ENCODE measurements at places on chromosomes 5 and 9.

- no peak for DNase-seq
Observed at GRCh38 chr5:128546658-128547281, 8.7 kb upstream of the FBN2 start.

DNA sequence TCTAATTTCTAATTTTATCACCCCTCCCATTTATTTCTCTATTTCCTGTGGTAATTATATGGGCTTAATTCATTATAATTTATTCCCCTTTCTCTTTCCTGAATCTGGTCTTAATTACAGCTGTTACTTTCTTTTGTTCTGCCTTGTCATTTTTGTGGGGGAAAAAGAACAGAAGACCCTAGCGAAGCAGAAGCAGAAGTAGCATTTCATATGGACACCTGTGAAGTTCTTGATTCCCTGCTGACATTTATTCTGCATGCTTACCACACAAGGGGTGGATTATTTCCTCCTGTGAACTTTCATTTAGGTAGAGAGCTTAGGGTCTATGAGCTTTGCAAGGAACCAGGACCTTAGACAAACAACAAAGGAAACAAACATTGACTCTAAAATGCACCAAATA lies 33.3 kb downstream of the GAPT start:
- DNase-seq: no peak

DNA sequence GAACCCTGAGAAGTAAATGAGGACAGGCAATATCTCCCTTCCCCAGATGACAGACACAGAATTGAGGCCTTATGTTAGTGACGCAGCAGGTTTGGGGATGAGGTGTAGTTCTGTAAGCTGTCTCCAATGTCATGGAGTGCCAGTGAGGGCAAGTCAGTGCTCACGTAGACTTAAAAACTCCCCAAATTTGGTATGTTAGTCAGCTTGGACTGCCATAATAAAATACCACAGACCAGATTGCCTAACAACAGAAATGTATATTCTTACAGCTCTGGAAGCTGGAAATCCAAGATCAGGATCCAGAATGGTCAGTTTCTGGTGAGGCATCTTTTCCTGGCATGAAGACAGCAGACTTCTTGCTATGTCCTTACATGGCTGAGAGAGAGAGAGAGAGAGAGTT lies 14.9 kb downstream of the FOXI1 start:
- no peak for DNase-seq

DNA sequence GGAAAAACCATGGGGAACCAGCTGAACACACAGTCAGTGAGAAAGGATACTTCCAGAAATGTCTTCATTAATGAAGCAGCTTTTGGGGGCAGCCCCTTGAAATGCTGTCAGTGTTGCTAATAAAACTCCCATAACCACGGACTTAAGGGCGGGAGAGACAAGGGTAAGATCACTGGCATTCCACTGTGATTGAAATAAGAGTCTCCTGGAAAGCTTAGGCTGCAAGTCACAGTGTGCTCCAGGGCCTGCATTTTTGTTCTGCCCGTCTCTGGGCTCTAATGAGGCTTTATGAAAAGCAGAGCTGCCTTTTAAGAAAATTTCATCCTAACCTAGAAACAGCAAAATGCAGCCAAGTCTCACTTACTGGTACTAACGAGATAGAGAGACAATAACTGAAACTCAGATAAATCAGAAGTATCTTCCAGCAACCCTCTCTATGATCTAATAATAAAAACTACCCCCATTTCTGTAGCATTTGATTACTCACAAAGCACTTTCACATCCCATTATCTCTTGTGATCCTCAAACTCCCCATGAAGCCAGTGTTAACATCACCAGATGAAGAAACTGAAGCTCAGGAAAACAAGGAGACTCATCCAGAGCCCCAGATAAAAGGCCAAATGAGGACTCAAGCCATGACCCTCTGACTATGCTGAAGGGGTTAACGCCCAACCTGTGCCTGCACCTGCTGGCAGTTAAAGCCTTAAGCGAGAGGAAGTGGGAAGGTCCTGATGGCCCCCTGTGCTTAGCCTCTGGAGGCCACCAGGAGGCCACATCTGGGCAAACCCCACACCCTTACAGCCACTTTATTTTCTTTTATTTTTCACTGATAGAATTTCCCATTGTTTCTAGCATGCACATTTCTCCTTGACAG lies 37.5 kb downstream of the SPOCK1 start:
- no peak for DNase-seq

- no peak for DNase-seq
Observed at GRCh38 chr9:127319366-127320114, 55.0 kb downstream of the GARNL3 start.

DNA sequence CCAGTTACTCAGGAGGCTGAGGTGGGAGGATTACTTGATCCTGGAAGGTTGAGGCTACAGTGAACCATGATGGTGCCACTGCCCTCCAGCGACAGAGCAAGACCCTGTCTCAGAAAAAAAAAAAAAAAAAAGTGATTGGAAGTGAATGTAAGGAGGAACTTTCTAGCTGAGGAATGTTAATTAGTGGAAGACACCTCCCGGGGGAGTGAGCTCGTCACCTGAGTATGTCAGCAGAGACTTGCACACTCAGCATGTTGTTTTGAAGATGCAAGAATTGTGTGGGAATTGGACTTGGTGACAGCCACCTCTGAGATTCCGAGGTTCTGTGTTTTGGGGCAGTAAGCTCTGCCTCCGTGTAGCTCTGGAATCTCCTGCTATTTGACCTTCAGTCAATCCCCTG lies 3.6 kb downstream of the SYNPO start:
- DNase-seq: no peak

- no peak for DNase-seq
Observed at GRCh38 chr9:118362596-118362995, 658.4 kb downstream of the TLR4 start.

- DNase-seq: no peak
Observed at GRCh38 chr5:72133212-72133990, 26.1 kb downstream of the MAP1B start.

DNA sequence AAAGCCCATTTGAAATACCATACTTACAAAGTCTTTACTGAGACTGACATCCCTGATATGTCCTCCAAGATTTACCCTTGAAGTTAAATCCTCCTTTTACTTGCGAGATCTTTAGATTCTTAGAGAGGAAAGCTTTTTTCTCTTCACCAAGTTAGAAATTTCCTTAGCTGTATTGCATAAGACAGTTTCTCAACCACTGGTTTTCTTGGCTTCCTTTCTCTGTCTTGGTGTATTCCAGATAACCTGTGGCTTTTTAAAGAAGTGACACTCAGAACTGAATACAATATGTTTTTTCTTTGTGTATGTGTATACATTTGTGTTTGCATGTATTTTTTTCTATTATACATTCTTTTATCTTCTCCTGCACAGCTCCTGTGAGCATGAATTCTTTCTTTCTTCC lies 65.0 kb downstream of the SNCAIP start:
- no peak for DNase-seq

- DNase-seq: no peak
Observed at GRCh38 chr5:32304622-32305021, 8.1 kb downstream of the MTMR12 start.

DNA sequence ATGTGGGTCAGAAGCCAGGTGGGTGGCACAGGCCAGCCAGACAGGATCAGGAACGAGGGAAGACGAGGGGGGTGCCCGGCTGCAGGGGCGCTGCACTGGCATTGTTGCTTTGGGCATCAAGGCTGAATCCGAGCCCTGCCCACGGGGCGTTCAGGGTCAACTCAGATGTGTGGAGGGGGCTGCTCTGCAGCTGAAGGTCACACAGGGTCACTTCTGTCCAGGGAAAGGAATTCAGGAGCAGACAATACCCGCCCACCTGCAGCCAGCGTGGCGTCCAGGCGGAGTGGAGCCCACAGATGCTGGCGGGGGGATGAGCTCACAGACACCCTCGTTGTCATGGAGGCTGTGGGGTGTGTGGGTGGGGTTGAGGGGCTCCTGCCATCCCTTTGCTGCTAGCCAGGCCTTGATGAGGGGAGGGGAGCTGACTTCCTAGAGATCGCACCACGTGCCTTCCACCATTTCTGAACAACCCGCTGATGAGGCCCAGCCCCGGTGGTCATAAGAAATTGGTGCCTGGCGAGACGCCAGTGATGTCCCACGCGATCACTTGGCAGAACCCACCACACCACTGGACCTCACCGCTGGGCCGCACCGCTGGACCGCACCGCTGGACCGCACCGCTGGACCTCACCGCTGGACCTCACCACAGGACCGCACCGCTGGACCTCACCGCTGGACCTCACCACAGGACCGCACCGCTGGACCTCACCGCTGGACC lies 31.2 kb downstream of the MRPL36 start:
- DNase-seq: no peak

GRCh38 chr5:74482990-74483389 lies 157.5 kb downstream of the ENC1 start:
- no peak for DNase-seq

- no peak for DNase-seq
Observed at GRCh38 chr9:137461663-137462395, 2.7 kb upstream of the NSMF start.

- DNase-seq: no peak
Observed at GRCh38 chr5:89267788-89268187, 384.8 kb upstream of the MEF2C start.

- no peak for DNase-seq
Observed at GRCh38 chr5:126799780-126800179, 22.8 kb downstream of the LMNB1 start.

GRCh38 chr5:69024241-69024651 lies 69.6 kb upstream of the SLC30A5 start:
- DNase-seq: no peak

GRCh38 chr9:133375116-133375723 lies 640 bp downstream of the SURF4 start:
- DNase-seq: peak; percentile 33

DNA sequence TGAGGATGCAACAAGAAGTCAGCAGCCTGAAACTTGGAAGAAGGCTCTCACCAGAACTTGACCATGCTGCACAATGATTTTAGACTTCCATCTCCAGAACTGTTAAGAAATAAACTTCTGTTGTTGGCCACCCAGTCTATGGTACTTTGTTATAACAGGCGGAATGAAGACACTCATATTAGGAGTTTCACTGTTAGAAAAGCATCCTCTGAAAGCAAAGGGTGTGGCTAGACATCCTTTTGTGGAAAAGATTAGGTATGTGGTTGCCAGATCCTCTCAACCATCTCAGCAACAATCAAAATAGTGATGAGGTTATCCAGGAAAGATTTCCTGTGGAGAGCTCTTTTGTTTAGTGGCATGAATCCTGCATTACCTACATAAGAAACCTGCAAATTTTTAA lies 20.7 kb downstream of the ITGA2 start:
- DNase-seq: no peak

- DNase-seq: no peak
Observed at GRCh38 chr5:102581011-102581410, 82.2 kb upstream of the SLCO6A1 start.

DNA sequence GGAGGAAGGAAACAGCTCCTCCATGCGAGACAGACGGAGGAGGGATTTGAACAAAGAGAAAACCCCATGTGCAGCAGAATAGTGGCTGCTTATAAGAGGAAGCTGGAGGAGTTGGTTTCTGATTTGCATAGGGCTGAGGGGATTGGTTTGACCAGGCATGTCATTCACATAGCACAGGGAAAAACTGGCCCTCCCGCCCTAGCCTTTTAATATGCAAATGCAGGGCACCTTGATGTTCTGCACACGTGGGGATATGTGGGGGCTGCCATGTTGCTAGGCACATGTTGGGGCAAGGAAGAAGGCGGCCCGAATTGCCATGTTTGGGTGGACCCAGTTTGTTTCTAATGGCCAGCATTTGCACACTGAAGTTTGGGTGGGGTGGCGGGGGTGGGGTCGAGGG lies 42.2 kb downstream of the OSMR start:
- no peak for DNase-seq

- no peak for DNase-seq
Observed at GRCh38 chr9:89165341-89165740, 13.3 kb downstream of the SHC3 start.

DNA sequence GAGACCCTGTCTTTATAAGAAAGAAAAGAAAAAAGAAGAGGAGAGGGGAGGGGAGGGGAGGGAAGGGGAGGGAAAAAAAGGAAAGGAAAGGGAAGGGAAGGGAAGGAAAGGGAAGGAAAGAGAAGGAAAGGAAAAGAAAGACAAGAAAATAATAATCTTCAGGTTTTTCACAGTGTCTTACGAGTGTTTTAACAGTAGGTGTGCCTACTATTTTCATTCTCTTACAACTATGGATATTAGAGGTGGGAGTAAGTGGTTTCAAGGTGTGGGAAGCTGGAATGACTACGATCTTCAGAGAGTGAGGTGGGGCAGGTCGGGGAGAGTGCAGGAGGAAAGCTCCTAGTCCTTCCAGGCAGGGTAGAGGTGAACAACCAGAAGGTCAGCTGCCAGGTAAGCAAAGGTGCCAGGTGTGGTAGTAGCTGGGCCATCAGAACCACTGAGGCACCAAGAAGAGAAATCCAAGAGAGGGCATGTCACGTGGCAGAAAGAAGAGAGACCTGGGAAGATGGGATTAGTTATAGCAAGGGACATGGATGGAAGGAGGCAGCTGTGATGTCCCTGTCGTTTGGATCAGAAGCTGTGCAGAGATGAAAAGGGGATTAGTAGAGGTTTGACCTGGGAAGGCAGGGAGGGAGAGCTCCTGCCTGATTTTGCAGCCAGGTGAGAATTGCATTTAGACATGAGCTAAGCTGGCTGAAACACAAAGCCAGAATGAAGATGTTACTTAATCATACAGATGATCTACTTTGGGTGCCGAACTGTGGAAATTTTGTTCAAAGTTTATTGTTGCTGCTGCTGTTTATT lies 95.4 kb downstream of the OTULIN start:
- DNase-seq: no peak

DNA sequence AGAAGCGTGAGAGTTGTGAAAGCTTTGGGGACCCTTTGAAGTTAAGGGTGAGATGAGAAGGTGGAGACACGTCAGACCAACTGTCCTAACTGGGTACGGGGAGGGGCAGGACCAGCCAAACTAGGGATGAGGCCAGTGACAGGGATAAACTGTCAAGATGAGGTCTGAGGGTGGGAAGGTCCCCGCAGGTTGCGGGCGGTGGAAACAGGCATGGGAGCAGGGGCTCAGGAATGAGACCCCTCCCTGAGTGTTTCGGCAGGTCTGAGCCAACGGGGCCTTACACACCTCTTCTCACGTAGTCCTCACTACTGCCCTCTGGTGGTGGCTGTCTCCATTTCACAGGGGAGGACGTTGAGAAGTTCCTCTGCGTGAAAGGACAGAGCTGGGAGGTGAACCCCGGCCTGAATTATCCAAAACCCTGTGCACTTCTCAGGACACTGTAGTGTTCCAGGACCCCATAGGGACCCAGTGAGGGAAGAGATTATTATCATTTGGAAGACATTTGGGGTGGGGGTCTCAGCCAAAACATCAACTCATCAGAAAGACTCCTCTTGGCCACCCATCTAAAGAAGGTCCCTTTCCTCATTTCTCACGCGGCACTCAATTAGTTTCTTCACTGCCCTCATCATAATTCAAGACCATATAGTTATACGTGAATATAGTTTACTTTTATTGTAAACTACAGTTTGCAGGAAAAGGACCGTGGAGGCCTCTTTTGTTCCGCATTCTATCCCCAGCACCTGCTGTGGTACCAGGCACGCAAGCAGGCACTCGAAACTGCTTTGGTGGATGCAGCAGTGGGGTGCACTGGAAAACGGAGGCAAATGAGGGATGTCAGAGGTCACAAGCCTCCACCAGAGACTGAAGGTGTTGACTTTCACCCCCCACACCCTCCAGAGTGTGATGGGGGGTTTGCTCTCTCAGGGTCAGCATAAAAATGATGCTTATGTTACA lies 21.7 kb upstream of the NANS start:
- peak; percentile 50 for DNase-seq

Measured in NCI-H2171 (cell line).